ENCODE measurements at places on chromosomes 2 and 18.

DNA sequence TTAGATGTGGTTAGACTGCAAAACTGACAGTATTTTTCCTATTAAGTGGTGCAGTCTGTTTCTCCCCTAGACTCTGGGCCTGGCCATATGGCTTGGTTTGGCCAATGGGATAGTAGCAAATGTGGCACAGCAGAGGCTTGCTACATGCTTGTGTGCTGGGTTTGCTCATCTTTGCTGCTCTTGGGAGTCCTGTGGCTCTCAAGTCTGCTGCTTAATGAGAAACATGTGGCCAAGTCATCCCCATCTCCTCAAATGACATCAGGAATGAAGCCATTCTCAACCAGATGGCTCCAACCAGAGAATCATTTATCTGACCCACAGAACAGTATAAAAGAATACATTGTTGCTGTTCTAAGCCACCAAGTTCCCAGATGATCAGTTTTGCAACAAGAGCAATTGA, 57.1 kb upstream of the PAX3 start:
- H3K27me3 ChIP-seq, result no peaks in the 10 kb centered on the region
- no peaks in the 10 kb centered on the region for H3K4me1 ChIP-seq
- no peaks in the 10 kb centered on the region for H3K36me3 ChIP-seq
- no peak overlapping the region for H3K4me3 ChIP-seq

DNA sequence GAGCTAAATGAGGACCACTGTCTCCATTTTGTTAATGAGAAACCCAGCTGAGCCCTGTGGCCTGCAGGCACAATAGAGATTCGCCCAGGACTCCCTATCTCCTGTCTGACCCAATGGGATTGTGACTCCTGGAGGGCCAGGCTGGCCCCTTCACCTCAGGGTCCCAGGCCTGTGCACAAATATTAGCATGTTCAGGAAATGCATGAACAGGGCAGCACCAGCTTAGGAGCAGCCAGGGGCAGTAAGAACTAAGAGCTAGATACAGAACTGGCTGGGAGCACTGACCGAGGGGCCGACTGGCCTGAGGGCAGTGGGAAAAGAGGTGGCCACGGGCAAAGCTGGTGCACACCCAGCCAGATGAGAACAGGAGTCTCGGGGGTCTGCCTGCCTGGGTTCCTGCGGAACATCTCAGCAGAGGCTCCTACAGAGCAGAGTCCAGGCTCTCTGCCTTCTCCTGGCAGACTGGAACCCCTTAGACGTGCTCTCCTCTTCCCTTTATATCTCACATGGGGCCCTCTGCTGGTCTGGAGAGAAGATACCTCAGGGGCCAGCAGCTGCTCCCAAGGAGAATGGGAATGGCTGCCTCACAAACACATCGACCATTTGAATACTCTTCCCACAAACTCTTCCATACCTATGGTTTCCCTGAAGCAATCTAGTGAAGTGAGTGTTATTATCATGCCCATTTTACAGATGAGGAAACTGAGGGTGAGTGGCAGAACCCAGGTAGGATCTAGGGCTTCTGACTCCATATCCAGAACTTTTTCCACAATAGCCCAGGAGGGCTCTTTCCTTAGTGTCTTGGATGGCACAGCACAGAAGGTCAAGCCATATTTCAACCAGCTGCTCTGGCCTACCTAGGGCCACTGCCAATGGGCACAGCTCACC, 77.6 kb upstream of the OTOF start:
- H3K4me3 ChIP-seq, result no peak overlapping the region
- no peaks in the 10 kb centered on the region for H3K36me3 ChIP-seq
- no peaks in the 10 kb centered on the region for H3K4me1 ChIP-seq
- no peak overlapping the region for H3K27ac ChIP-seq

- no peak overlapping the region for H3K27ac ChIP-seq
- no peaks in the 10 kb centered on the region for H3K4me1 ChIP-seq
- H3K4me3 ChIP-seq, result no peak overlapping the region
- no peak for DNase-seq
- H3K27me3 ChIP-seq, result no peaks in the 10 kb centered on the region
Measured at GRCh38 chr2:119996148-119996547, 16.7 kb upstream of the EPB41L5 start.

DNA sequence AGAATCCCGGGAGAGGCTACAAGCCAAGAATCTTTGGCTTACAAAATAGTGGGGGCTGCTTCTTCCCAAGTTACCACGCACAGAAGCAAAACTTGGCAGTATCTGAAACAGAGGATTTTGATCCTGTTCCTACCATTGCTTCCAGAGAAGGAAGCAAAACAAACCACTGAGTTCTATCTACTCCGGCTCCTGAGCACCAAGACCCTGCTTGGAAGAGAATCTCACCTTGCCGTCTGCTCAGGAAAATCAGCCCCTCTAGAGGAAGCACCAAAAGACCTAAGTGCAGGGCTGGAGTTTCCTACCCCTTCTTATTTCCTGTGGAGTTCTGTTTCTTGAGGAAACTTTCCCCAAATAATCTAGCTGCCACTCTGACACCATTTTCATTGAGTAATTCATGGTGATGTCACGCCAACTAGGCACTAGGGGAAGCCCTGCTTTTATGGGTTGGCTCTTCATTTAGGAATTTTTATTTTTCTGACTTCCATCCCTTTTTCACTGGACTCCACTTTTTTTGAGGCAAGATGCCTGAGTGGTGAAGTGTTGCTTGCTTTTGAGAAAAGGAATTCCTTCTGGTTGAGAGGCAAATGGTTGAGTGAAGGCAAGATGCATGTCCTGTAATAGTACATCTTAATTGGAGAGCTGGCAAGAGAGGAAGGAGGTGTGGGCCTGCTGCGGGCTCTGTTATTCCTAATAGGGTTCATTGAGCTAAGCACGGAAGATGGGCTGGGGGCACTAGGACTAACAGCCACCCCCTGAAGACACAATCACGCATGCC, 36.8 kb upstream of the EML4 start:
- DNase-seq, result no peak
- H3K4me1 ChIP-seq, result peaks cover 78% of the 10 kb centered on the region
- H3K36me3 ChIP-seq, result peaks cover 7% of the 10 kb centered on the region
- H3K4me3 ChIP-seq, result peak overlapping the region; percentile 47
- H3K27ac ChIP-seq, result peak overlapping the region; percentile 44

GRCh38 chr2:229342376-229342775, 71.3 kb upstream of the PID1 start:
- H3K27me3 ChIP-seq, result no peaks in the 10 kb centered on the region
- DNase-seq, result no peak
- no peaks in the 10 kb centered on the region for H3K4me1 ChIP-seq
- no peaks in the 10 kb centered on the region for H3K36me3 ChIP-seq

GRCh38 chr18:60543646-60544045, 171.1 kb upstream of the MC4R start:
- no peaks in the 10 kb centered on the region for H3K27me3 ChIP-seq
- H3K27ac ChIP-seq, result no peak overlapping the region
- no peaks in the 10 kb centered on the region for H3K36me3 ChIP-seq
- no peak for DNase-seq
- no peaks in the 10 kb centered on the region for H3K4me1 ChIP-seq

DNA sequence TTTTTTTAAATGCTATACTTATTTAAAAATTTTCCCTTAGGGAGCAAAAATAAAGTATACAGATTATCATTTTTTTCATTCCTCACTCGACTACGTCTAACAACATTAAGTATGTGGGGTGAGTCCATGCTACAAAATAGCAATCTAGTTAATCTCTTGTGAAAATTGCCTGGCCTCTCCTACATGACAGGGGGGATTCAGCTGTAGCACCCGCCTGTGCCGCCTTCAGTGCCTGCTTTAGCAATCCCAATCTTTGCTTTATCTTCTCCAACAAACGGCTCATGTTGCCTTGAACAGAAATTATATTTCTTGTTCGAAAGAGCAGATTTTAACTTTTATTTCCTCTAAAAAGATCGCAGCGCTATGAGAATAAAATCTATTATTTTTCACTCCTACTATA, 2.4 kb upstream of the SOX11 start:
- no peak overlapping the region for H3K4me3 ChIP-seq
- no peak overlapping the region for H3K27ac ChIP-seq
- no peaks in the 10 kb centered on the region for H3K4me1 ChIP-seq
- DNase-seq, result no peak
- peaks cover 5% of the 10 kb centered on the region for H3K36me3 ChIP-seq
- H3K27me3 ChIP-seq, result peaks cover 27% of the 10 kb centered on the region

GRCh38 chr2:237152361-237152760, 66.7 kb downstream of the COPS8 start:
- DNase-seq, result no peak
- no peaks in the 10 kb centered on the region for H3K36me3 ChIP-seq
- no peaks in the 10 kb centered on the region for H3K4me1 ChIP-seq
- no peak overlapping the region for H3K4me3 ChIP-seq
- no peak overlapping the region for H3K27ac ChIP-seq
- H3K27me3 ChIP-seq, result peaks cover 24% of the 10 kb centered on the region

DNA sequence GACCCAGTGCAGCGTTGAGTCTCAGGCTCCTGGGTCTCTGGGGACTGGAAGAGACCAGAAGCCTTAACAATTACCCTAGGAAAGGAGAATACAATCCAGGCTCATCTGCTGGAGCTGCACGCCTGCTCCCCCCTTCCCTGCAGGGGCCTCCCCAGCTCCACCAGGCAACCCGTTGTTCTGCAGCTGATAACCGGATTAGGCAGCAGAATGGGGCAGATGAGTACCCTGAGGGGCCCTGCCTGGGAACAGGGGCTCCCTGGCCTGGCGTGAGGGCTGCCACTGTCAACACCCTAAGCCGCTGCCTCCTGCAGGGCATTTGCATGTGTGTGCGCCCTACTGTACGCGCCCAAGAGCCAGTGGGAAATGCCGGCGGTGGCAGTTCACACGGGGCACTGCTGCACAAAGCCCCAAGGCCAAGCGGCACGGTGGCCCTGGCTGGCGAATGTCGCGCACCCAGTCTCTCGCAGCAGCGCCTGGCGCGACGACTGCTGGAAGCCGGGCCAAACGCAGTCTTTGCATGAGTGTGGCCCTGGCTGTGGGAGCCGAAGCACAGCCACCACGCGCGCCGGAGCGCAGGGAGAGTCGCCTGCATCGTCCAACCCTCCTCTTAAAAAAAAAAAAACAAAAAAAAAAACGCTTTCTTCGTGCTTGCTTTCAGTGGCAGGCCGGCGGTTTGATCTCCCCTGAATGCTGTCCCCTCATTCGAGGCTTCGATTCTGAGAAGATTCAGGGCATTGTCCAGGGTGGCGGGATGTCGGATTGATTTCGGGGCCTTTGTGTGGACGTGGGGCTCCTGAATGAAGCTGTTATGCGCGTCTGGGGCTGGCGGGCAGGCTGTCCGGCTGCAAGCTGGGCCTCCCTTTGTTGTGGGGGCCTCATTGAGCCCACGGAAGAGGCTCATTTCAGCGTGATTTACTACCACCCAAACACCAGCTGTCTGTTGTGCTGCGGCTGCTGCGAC, 63.8 kb downstream of the SETBP1 start:
- peaks cover 1% of the 10 kb centered on the region for H3K36me3 ChIP-seq
- H3K4me3 ChIP-seq, result no peak overlapping the region
- no peaks in the 10 kb centered on the region for H3K4me1 ChIP-seq
- no peak for DNase-seq
- no peak overlapping the region for H3K27ac ChIP-seq
- H3K27me3 ChIP-seq, result no peaks in the 10 kb centered on the region

- peaks cover 32% of the 10 kb centered on the region for H3K4me1 ChIP-seq
- peak overlapping the region; percentile 97 for H3K27ac ChIP-seq
- peaks cover 8% of the 10 kb centered on the region for H3K36me3 ChIP-seq
- peak overlapping the region; percentile 51 for H3K4me3 ChIP-seq
- DNase-seq, result peak; percentile 53
Measured at GRCh38 chr2:136225950-136226835, 108.2 kb upstream of the CXCR4 start.

DNA sequence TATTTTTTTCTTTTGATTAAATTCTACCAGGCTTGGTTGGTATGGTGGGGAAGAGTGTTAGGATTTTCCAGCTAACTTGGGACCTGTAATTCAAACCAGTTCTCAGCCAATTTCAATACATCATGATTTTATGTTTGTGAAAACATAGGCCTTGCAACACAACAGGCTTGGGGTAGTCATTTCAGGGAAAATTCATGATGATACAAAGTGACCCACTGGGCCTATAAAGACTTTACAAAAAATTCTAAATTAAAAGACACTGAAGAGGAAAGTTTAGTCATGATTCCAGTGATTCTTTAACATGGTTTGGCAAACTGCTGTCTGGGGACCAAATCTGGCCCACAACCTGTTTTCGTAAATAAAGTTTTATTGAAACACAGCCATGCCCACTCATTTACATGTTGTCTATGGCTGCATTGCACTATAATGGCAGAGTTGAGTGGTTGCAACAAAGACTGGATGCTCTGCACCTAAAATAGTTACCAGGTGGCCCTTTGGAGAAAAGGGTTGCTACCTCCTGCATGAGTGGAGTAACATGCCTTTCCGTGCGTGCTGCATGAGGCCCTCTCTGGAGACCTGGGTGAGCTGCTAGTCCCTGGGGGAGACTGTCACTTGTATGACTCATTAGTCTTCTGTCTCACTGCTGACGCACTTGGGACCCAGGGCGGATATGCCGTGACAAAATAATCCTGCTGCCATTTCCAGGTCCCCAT, 73.6 kb downstream of the NPAS2 start:
- DNase-seq, result no peak
- no peak overlapping the region for H3K27ac ChIP-seq
- H3K27me3 ChIP-seq, result no peaks in the 10 kb centered on the region

GRCh38 chr18:74773171-74773624, 175.5 kb downstream of the ZNF407 start:
- DNase-seq, result no peak
- H3K27ac ChIP-seq, result no peak overlapping the region
- no peak overlapping the region for H3K4me3 ChIP-seq
- no peaks in the 10 kb centered on the region for H3K27me3 ChIP-seq
- peaks cover 5% of the 10 kb centered on the region for H3K36me3 ChIP-seq

DNA sequence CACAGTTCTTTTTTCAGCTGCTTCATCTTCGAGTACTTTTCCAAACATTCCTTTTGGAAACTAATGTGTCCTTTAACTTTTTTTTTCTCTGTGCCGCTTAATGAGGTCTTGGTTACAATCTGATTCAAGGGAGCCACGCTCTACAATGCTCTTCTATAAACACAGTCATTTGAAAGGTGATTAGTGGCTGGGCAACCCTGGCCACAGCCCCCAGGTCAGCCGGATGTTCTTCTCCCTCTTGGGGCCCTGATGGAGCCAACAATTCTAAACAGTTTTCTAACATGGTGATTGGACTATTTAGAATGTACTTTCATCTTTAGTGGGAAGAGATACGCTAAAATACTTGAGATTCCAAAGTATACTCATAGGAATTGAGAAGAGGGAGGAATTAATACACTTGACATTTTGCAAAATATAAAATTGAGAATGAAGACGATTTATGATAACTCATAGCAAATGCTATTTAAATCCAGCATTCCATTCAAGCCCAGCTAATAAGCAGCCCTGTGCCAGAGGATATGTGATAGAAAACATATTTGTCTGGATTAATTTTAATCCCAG, 83.7 kb upstream of the MBOAT2 start:
- H3K27me3 ChIP-seq, result peaks cover 3% of the 10 kb centered on the region
- no peaks in the 10 kb centered on the region for H3K36me3 ChIP-seq
- DNase-seq, result no peak
- no peaks in the 10 kb centered on the region for H3K4me1 ChIP-seq
- no peak overlapping the region for H3K4me3 ChIP-seq

DNA sequence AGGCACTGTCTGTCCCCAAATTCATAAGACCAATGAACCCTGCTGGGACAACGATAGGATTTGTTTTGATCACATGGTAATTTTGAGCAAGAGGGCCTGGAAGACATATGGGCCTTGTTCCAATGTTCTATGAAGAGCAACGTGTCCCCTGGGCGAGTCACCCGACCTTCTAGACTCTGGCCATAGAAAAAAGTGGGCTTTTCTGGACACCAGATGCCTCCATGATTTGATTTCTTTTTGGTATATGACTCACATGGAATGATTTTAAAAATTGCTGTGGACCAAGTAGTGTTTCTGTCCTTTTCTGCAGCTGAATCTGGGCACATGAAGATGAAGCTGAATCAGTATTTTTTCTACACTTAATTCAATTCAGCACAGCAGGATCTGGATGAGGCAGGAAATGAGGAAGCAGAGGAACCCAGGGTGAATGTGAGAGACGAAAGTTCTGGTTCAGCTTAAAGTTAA, 104.9 kb downstream of the CDC42EP3 start:
- H3K4me3 ChIP-seq, result no peak overlapping the region
- H3K36me3 ChIP-seq, result no peaks in the 10 kb centered on the region
- no peaks in the 10 kb centered on the region for H3K27me3 ChIP-seq
- DNase-seq, result no peak
